CD4-positive, alpha-beta T cell treated with Interleukin-6 at 100 ng/mL for 8 hours (primary cell): ENCODE measurements at places on chromosomes 6 and 20.

- DNase-seq, result no peak
Measured at GRCh38 chr6:99378636-99379035, 15.4 kb downstream of the COQ3 start.

GRCh38 chr20:38215194-38216182 is 45.0 kb downstream of the KIAA1755 start:
- DNase-seq, result no peak

DNA sequence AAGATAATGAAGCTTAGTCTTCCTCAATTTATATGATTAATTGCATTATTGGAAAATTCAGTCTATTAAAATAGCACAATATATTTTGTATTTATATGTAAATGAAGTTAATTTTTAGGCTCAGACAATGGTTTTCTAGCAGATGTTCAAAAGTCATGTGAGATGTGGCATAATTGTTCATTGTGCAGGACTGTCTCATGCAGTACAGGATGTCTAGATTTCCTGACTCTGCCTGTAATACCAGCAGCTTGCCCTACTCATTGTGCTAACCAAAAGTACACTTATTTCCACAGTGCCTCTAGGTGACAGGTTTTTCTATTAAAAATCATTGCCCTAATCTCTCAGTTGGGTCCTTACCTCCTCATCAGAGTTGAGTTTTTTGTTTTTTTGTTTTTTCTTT is 12.4 kb downstream of the RALGAPB start:
- no peak for DNase-seq

GRCh38 chr6:7154341-7155139 is 46.8 kb downstream of the RREB1 start:
- no peak for DNase-seq

GRCh38 chr20:61596687-61597330 is 344.7 kb downstream of the CDH4 start:
- DNase-seq, result no peak

DNA sequence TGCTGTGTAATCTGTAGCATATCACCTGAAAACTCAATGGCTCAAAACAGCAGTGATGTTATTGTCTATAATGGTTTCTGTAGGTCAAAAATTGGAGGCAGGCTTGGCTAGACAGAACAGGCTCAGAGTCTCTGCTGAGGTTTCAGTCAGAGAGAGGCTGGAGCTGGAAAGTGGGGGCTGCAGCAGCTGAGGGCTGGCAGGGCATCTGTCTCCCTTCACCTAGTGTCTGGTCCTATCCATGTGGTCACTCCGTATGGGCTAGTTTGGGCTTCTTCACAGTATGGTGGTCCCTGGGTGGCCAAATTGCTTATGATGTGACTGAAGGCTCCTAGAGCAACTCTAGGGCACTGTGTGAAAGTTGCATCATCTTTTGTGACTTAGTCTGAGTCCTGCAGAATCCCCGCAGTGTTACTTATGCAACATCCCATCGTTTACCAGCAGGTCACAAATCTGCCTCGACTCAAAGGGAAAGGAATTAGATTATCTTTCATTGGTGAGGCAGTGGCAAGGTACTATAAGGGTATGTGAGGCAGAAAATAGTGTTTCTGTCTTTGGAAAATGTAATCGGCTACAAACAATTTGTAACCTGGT is 497.0 kb downstream of the EPHA7 start:
- DNase-seq, result no peak

GRCh38 chr6:89623749-89624148 is 14.8 kb downstream of the LYRM2 start:
- no peak for DNase-seq

DNA sequence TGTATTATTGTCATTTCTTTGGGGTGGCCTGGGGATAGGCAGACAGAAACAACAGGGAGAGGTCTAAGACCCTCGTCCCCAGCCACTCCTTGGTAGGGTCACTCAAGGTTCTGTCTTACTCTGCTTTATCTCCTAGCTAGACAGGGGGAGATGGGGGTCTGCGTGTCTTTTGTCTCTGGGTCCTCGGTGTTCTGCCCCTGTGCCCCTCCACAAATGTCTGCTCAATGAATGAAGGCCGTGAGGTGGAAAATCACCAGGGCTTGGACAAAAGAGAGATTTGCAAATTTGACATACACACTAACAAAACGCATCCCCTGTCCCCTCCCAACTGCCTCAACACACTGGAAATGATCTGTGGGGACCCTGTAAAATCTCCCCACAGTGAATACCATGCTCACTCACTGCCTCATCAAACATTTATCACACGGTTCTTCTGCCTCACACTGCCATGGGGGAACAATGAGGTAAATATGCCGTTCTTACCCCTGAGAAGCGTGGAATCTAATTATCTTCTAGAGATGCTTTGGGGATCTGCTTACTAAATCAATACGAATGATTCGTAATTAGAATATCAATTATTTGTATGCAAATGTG is 13.2 kb upstream of the VAPB start:
- no peak for DNase-seq

DNA sequence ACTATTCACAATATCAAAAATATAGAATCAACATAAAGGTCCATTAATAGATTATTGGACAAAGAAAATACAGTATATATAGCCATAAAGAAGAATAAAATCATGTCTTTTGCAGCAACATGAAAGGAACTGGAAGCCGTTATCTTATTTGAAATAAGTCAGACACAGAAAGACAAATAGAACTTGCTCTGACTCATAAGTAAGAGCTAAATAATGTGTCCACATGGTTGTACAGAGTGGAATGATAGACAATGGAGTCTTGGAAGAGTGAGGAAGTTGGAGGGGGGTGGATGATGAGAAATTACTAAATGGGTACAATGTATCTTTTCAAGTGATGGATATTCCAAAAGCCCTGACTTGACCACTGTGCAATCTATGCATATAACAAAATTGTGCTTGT is 613.5 kb downstream of the PHF3 start:
- DNase-seq, result no peak

DNA sequence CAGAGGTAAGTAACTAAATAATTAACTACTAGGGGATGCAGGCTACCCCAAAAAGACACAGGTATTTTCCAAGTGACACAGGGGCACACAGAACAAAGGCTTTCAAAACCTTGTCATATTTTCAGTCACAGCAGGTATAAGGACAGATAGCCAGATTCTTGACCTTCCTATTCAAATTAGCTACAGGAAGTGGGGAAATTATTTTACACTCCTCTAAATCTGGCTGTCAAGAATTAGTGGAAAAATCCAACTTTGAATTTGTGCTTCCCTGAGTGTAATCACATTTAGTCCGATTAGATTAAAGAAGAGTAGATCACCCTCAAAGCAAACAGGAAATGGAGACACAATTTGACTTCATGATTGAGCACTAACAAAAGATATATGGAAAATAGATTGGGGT is 60.6 kb downstream of the SYNE1 start:
- no peak for DNase-seq

- DNase-seq, result no peak
Measured at GRCh38 chr20:63084563-63084927, 77.8 kb upstream of the BHLHE23 start.

DNA sequence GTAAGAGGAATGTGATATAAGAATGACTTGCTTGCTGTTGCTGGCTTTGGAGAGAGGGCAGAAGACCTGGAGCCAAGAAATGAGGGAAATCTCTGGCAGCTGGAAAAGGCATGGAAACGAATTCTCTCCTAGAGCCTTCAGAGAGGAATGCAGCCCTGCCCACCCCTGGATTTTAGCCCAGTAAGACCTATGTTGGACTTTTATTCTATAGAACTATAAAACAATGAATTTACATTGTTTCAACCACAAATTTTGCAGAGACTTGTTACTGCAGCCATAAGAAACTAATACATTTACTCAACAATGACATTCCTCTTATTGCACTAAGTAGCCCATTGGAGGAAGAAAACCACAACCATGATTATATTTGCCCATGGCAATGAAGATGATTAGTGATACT is 39.5 kb upstream of the PREP start:
- no peak for DNase-seq

DNA sequence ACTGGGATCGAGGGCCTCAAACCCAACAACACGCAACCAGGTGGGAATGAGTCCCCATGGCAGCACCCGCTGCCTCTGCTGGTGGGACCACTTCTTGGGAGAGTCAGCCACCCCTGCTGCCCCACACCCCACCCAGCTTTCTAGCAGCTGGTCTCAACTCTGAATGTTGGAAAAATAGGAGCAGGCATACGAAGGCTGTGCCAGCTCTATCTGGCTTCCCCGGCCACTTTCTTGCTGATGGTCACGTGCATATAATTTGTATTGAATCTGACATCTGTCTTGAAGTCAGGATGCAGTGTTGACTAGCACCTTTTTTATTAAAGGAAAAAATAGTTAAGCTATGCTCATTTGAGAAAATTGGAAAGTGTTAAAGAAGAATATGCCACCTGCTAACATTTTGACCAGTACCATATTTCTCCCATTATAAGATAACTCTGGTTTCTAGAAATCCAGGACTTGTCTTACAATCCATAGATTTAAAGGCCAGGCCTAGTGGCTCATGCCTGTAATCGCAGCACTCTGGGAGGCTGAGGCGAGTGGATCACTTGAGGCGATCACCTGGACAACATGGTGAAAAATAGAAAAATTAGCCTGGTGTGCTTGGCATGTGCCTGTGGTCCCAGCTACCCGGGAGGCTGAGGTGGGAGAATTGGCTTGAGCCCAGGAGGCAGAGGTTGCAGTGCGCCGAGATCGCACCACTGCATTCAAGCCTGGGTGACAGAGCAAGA is 26.9 kb upstream of the MAPRE1 start:
- DNase-seq, result no peak

DNA sequence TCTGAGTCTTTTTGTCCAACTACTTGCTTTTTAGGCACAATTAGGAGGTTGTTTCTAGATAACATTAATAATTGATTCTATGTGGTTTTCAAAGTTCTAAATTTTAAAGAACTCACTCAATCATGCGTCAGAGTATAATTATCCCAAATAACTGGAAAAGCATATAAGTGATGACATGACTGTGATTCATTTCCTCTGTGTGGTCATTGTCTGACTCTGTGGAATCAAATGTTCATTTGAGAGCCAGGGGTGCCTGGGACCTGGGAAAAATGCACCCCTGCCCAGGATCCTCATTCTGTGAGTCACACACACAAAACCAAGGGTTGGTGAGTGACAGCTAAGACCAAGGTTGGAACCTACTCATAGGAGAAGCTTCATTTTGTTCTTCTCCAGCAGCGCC is 127.1 kb upstream of the MLIP start:
- DNase-seq, result no peak

GRCh38 chr6:19839237-19839546 is 2.0 kb downstream of the ID4 start:
- DNase-seq, result no peak

GRCh38 chr6:30840935-30841643 is 43.2 kb upstream of the DDR1 start:
- no peak for DNase-seq

DNA sequence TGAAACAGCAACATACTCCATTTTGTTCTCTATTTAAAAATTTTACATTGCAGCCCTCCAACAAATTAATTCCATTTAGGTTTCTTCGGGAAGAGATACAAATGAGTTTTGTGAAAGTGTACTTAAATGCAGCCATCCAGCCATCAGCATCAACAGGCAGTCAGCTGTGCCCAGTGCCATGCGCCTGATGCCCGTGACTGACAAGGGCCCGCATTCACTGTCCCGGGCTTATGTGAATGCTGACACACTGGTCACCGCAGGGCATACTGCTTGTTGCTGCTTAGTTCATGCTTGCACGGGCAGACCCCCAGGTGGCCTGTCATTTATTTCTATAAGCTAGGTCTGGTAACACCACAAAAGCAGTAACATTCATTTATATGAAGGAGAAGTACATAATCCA is 224.9 kb upstream of the QKI start:
- DNase-seq, result no peak

- DNase-seq, result no peak
Measured at GRCh38 chr6:52788478-52788877, 15.1 kb downstream of the GSTA1 start.

DNA sequence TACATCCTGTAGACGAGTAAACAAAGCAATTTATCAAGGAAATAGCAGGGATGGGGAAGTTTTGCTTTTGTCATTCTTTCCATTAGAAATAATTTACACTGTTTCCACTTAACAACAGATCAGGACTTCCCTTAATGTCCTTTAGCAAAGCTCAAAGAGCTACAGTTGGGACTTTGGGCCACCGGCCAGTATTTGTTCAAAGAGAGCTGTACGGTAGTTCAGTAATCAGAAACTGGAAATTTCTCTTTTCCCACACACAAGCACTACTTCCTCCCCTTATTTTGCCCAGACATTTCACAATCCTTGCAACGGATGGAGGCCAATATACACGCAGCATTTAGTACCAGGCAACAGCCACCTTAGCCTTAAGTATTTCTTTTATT is 12.1 kb upstream of the HINT3 start:
- DNase-seq, result no peak

DNA sequence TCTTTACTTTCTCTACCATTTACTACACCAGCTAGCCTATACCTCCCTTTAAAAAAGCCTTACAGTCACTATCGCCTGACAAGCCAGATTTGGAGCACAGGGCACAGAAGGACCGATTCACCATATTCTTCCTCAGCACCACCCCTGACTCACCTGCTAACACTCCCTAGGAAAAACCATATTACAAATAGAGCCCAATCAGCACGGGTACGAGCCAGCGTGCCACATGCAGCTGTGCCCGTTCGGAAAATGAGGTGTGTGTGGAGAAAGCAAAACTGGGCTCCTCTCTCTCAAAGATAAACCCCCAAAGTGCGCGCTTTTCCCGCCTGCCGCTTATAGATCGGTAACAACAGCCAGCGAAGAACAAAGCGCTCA is 1.2 kb downstream of the SYNCRIP start:
- DNase-seq, result no peak

DNA sequence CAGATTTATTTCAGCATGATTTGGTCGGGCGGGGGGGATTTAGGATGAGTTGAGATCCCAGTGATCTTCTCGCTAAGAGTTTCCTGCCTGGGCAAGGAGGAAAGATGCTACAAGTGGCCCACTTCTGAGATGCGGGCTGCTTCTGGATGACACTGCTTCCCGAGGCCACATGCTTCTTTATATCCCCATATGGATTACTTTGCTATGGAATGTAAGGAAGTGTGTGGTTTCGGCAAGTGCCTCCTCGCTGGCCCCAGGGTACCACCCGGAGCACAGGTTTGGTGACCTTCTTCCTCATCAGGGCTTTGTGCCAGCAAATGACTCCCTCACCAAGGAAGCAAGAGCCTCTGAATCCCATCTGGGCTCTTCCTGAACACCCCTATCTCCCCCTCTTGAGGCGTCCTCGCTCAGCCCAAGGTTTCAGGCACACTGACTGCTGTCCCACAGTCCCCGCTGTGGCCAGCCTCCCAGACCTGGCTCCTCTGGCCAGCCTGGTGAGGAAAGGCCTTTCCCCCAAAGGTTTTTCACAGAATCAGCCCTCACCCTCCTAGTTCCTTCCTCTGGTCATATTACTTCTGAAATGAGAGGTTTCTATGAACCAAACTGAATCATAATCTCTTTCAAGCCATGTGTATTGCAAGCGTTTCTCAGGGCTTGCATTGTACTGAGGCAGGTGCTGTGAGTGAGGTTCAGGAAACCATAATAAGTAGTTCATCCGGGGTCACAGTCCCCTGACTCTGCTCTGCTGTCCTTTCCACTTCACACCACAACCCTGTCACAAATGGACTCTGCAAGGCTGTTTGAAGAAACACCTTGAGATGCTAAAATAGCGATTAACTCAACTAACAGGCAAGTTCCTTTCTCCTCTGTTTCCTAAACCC is 41.7 kb upstream of the IL17A start:
- DNase-seq, result no peak

GRCh38 chr6:64175296-64175695 is 539.7 kb downstream of the PHF3 start:
- DNase-seq, result no peak
